Fibroblast of the aortic adventitia (primary cell): ENCODE measurements at places on chromosomes 6 and 20.
A peak's percentile ranks its signal among the peaks of the same experiment; 100 is the strongest.

DNA sequence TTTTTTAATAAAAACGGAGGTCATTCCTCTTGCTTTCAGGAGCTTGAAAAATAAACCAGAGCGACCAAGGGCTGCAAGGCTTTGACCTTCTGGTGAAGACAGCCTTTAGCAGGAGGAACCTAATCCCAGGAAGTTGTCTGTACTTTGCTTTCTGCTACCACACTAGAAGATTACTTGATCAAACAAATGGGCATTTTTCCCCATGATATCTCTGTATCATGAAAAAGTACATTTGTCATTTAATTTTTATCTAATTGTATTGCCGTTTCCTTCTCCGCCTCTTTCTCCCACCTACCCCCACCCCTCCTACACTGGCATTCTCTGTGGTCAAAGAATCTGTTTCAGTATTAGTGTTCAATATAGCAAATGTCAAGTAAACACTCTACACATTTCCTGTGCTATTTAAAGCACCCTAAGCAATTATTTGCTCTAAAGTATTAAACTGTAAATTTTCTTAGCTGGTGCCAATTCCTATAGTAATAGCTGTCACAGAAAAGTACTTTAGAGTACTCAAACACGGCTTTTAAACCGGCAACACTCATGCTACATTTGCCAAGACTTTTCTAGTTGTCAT, 29.7 kb downstream of the ATXN1 start:
- no peak for DNase-seq

DNA sequence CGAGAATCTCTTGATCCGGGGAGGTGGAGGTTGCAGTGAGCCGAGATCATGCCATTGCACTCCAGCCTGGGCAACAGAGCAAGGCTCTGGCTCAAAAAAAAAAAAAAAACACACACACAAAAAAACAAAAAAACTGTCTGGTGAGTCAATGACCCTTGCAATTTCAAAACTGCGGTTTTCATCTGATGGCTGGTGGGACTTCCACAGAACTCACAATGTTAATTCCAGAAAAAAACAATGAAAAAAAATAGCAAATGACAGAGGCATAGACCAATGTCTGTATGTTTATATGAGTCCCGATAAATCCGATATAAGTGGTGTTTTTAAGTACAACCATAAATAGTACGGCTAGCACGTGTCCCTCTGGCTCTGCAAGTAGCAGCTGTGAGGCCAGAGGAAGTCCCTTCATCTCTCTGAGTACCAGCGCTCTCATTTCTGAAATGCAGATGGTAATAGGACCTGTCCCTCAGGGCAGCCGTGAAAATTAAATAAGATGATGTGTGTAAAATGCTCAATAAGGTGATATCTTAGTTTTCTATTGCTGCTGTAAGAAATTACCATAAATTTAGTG, 21.9 kb upstream of the PTPN1 start:
- DNase-seq = no peak

GRCh38 chr20:25116739-25117458, 35.0 kb upstream of the VSX1 start:
- no peak for DNase-seq

GRCh38 chr6:36677059-36677749, 1.3 kb upstream of the CDKN1A start:
- peak; percentile 64 for DNase-seq
